ENCODE measurements at places on chromosomes 5 and 9. TPM values are rescaled to one million over a fixed set of nuclear protein-coding genes. Genes with fewer than 3 reads are reported as not detected.

UHRF2 gene
- 141 TPM for total RNA-seq

ACSL6 gene
- 13.9 TPM for total RNA-seq

ASB6 gene
- 28.5 TPM for total RNA-seq

RBM22 gene
- 101 TPM for total RNA-seq

IL17B gene
- not detected for total RNA-seq

ADRB2 gene
- 1.2 TPM for total RNA-seq

GABRA1 gene
- total RNA-seq = not detected

PCDHA8 gene
- total RNA-seq = not detected

GPR151 gene
- not detected for total RNA-seq
